ENCODE measurements at places on chromosomes 1 and 21. TPM values are rescaled to one million over a fixed set of nuclear protein-coding genes. Genes with fewer than 3 reads are reported as not detected.

Gene PSRC1
- 0.74 TPM for total RNA-seq

DNA sequence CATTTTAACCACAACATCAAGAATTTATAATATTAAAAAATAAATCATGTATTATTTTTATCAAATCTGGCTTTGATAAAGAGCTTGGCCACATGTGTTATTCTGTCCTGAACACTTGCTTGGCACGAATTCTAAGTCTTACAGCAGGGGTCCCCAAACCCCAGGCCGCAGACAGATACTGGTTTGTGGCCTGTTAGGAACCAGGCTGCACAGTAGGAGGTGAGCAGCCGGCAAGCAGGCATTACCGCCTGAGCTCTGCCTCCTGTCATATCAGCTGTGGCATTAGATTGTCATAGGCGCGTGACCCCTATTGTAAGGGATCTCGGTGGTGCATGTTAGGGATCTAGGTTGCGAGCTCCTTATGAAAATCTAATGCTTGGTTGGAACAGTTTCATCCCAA, 127.6 kb upstream of the IVNS1ABP start:
- no peaks in the 10 kb centered on the region for H3K36me3 ChIP-seq
- H3K4me3 ChIP-seq: no peak overlapping the region
- H3K27ac ChIP-seq: no peak overlapping the region
- no peaks in the 10 kb centered on the region for H3K27me3 ChIP-seq

DNA sequence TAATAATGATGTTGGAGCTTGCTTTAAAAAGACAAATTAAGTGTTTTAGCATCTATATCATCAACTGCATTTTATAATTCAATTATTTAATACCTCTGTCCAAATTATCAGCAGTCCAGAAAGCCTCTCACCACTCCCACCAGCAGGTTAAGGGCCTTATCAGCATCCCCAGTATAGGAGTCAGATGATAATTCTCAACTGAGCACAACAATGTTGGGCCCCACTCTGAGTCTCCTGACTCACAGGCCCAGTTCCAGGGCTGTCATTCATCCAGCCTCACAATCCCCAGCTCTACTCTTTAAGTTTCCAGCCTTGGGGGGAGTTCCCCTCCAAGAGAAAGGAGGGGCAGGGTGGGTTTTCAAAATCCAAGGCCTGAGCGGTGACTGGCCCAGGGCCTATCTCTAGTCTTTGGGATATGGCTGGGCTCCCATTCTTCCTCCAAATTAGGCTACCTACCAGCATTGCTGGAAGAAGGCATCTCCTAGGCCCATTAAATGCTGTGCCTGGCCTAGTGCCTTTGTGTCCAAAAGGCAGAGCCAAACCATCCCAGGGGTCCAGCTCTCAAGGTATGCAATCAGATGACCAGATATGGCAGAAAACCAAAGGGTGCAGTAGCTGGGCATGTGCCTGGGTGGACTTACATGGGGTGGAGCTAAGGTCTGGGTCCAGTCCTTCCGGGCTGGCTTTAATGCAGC, 134.1 kb downstream of the GLUL start:
- H3K4me3 ChIP-seq: no peak overlapping the region
- H3K27ac ChIP-seq: no peak overlapping the region
- H3K27me3 ChIP-seq: no peaks in the 10 kb centered on the region

DNA sequence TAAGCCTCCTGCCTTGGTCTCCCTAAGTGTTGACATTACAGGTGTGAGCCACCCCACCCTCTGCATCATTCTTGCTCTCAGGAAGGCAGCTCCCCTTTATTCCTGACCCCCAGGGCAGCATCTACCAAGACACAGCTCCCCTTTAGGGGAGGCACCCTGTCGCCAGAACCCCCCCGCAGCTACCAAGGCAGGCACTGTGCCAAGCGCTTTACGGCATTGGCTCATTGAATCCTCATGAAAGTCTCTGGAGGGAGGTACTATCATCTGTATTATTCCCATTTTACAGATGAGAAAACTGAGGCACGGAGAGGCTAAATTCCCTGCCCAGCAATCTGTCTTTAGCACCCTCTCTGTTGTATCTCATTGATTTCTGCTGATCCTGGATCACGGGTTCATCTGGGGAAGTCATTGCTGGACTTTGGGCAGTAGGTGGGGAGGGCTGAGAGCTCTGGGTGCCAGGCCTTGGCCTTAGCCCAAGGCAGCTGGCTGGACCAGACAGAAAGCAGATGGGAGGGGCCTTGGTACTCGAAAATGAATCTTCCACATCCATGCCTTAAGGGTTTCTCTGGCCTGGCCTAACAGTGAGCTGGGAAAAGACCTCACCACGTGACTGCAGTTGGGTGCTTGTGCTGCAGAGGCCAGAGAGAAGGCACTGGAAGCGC, 5.9 kb downstream of the PLOD1 start:
- no peaks in the 10 kb centered on the region for H3K27me3 ChIP-seq
- no peak overlapping the region for H3K27ac ChIP-seq
- H3K4me1 ChIP-seq: no peaks in the 10 kb centered on the region
- H3K4me3 ChIP-seq: no peak overlapping the region

Gene ESPN
- 3.7 TPM for total RNA-seq

DNA sequence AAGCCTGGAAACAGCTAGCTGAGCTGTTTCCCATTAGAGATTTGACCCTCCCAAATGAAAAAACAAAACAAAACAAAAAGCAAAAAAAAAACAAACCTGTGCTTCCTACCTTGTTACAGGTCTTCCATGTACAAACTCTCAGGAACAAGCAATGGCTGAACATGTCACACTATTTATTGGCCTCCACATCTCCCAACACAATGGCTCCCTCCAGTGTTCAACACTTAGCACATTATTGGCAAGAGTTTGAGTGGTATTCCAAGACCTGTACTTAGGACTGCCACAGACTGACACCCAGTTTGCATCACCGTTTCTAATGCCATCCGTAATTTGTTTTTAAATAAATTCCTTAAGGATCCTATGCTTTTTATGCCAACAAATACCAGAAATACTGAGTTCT, 195.0 kb upstream of the OLFM3 start:
- H3K36me3 ChIP-seq: no peaks in the 10 kb centered on the region
- no peaks in the 10 kb centered on the region for H3K4me1 ChIP-seq
- H3K4me3 ChIP-seq: no peak overlapping the region
- H3K27me3 ChIP-seq: no peaks in the 10 kb centered on the region
- no peak overlapping the region for H3K27ac ChIP-seq

DNA sequence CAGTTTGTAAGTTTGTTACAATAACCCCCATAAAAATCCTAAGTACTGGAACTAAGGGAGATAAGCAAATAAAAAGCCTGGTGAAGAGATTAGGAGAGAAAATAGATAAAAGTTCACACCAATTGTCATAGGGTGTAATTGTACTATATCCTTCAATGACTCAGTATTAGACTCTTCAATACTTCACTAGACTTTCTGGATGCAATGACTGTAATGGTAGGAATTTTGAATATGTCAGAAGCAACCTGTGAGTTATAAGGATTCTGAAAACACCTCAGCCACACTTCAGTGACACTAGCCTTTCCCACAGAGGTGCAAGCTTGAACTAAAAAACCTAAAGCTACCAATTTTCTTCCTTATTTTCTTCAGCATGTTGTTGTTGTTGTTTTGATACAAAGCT, 147.9 kb downstream of the PTGER3 start:
- H3K36me3 ChIP-seq: no peaks in the 10 kb centered on the region
- no peaks in the 10 kb centered on the region for H3K4me1 ChIP-seq
- DNase-seq: no peak
- no peak overlapping the region for H3K27ac ChIP-seq
- H3K4me3 ChIP-seq: no peak overlapping the region
- H3K27me3 ChIP-seq: no peaks in the 10 kb centered on the region

Gene MYBPHL
- total RNA-seq: not detected

DNA sequence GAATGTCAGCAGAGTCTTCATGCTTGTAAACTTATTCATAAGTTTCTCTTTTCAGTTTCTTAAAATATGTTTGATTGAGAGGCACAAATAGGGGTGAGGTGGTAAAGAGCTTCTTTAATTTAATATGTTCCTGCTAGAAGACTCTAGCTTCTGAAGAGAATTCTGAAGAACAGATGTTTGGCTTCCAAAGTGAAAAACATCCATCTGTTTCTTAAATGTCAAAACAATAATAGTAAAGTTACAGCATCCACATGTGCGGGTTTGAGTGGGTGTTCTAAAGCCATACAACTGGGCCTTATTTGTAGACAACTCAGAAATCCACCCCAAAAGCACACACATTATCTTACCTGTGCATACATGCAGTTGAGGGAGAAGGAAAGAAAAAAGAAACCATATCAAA, 144.0 kb upstream of the ADGRL4 start:
- no peaks in the 10 kb centered on the region for H3K4me1 ChIP-seq
- no peak for DNase-seq
- H3K36me3 ChIP-seq: no peaks in the 10 kb centered on the region
- no peak overlapping the region for H3K4me3 ChIP-seq
- H3K27me3 ChIP-seq: no peaks in the 10 kb centered on the region
- H3K27ac ChIP-seq: no peak overlapping the region

Gene CNR2
- 0.15 TPM for total RNA-seq
